SJSA1 (cell line): ENCODE measurements at places on chromosomes 6 and 20. TPM values are rescaled to one million over a fixed set of nuclear protein-coding genes. Genes with fewer than 3 reads are reported as not detected.

DNA sequence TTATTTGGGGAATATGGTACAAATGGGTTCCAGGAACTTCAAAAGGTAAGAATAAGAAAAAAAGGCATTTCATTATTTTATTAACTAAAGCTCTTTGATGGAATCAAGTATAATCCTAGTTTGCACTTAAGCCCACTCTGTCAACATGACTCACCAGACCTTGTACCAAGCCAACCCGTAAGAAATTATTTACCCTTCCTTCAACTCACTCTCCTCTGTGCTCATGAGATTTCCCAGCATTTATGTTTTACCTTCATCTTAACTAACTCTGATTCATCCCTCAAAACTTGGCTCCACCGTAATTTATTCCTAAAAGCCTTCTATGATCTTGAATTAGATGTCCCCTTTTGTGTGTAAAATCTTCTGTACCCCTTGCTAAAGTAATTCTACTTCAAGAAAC is 308.7 kb downstream of the PKHD1 start:
- H3K27ac ChIP-seq, result no peak overlapping the region
- H3K36me3 ChIP-seq, result no peaks in the 10 kb centered on the region
- no peak overlapping the region for H3K4me3 ChIP-seq
- no peaks in the 10 kb centered on the region for H3K4me1 ChIP-seq
- H3K27me3 ChIP-seq, result no peaks in the 10 kb centered on the region
- DNase-seq, result no peak

DNA sequence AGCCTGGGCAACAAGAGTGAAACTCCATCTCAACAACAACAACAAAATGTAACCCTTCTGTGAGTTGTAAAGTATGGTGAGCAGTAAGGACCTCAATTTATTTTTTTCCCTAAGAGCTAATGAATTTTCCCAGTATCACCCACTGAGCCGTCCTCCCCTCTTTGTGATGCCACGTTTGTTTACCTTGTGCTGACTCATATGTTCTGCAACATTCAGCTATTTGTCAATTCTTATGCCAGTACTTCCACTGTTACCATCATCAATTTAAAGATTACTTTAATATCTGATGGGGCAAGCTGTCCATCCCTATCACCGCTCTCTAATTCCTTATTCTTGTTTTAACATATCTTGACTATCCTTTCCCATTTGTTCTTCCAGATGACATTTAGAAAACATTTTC is 37.5 kb downstream of the MAK start:
- peaks cover 5% of the 10 kb centered on the region; the same call in 1 of the 2 replicates for H3K4me1 ChIP-seq
- no peak overlapping the region for H3K27ac ChIP-seq
- no peak overlapping the region for H3K4me3 ChIP-seq
- H3K36me3 ChIP-seq, result no peaks in the 10 kb centered on the region
- no peak for DNase-seq

GRCh38 chr6:130269969-130270635 is 47.4 kb upstream of the SAMD3 start:
- H3K4me3 ChIP-seq, result no peak overlapping the region
- no peaks in the 10 kb centered on the region for H3K36me3 ChIP-seq
- DNase-seq, result no peak
- no peaks in the 10 kb centered on the region for H3K4me1 ChIP-seq
- no peak overlapping the region for H3K27ac ChIP-seq
- H3K27me3 ChIP-seq, result no peaks in the 10 kb centered on the region

- no peak for DNase-seq
- no peaks in the 10 kb centered on the region for H3K36me3 ChIP-seq
- H3K4me1 ChIP-seq, result peaks cover 59% of the 10 kb centered on the region
- H3K4me3 ChIP-seq, result no peak overlapping the region
- H3K27me3 ChIP-seq, result no peaks in the 10 kb centered on the region
- H3K27ac ChIP-seq, result peak overlapping the region; percentile 52
These were observed 99.8 kb downstream of the HIVEP2 start for GRCh38 chr6:142845143-142845571.

DNA sequence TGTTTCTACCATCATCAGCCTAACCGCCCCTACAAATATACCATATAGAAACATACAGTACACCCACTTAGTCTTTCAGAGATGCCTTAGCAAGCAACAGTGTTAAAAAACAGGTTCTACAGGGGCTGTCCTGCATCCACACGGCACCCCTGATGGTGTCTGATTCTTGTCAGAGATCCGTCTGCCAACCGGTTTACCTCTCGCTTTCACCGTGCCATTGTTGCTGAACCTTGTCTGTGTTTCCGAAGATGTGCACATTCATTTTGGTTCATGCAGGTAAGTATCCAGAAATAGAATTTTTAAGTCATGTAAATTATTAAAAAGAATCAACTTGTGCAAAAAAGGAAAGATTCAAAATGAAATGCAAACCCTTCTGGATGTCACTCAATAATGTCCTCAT is 52.9 kb downstream of the EPHA7 start:
- no peaks in the 10 kb centered on the region for H3K27me3 ChIP-seq
- H3K4me3 ChIP-seq, result no peak overlapping the region
- no peaks in the 10 kb centered on the region for H3K36me3 ChIP-seq

DNA sequence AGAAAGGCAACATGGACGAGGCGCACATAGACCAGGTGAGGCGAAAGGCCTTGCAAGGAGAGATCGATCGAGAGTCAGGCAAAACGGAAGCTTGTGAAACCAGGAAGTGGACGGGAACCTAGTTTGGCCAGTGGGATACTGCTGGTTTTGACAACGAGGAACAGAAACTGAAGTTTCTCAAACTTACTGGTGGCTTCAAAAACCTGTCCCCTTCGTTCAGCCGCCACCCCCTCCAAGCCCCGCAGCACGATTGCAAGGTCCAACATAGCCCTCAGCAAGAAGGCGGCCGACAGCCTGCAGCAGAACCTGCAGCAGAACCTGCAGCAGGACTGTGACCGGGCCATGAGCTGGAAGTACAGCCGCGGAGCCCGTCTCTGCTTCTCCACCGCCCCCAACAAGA is 238.0 kb downstream of the KHDC1L start:
- H3K27ac ChIP-seq, result no peak overlapping the region
- no peak overlapping the region for H3K4me3 ChIP-seq
- no peaks in the 10 kb centered on the region for H3K36me3 ChIP-seq
- no peaks in the 10 kb centered on the region for H3K27me3 ChIP-seq
- no peak for DNase-seq
- H3K4me1 ChIP-seq, result no peaks in the 10 kb centered on the region

GRCh38 chr6:15357782-15358181 is 111.9 kb downstream of the JARID2 start:
- no peaks in the 10 kb centered on the region for H3K27me3 ChIP-seq
- DNase-seq, result peak; percentile 56
- no peaks in the 10 kb centered on the region for H3K36me3 ChIP-seq
- H3K4me1 ChIP-seq, result peaks cover 36% of the 10 kb centered on the region
- H3K27ac ChIP-seq, result no peak overlapping the region

DNA sequence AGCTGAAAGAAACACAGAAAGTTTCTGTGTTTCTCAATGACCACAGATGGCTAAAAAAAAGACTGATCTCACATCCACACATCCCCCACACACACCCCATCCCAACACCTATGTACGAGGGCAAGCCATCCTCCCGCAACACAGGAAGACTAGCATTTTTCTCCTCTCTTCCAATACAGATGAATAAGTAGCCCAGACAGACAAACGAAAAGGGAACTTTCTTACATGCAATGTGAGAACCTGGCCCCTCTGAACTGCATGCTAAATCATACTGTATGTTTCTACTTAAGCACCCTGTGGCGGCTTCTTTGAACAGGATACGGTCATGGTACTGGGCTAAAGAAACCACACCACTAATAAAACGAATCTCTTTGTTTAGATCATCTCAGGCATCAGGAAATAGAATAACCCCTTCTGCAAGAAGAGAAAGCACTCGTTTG is 116.2 kb downstream of the GMDS start:
- no peaks in the 10 kb centered on the region for H3K36me3 ChIP-seq
- H3K4me1 ChIP-seq, result no peaks in the 10 kb centered on the region
- H3K27me3 ChIP-seq, result no peaks in the 10 kb centered on the region; the same call in 1 of the 2 replicates
- H3K4me3 ChIP-seq, result no peak overlapping the region
- no peak for DNase-seq

DNA sequence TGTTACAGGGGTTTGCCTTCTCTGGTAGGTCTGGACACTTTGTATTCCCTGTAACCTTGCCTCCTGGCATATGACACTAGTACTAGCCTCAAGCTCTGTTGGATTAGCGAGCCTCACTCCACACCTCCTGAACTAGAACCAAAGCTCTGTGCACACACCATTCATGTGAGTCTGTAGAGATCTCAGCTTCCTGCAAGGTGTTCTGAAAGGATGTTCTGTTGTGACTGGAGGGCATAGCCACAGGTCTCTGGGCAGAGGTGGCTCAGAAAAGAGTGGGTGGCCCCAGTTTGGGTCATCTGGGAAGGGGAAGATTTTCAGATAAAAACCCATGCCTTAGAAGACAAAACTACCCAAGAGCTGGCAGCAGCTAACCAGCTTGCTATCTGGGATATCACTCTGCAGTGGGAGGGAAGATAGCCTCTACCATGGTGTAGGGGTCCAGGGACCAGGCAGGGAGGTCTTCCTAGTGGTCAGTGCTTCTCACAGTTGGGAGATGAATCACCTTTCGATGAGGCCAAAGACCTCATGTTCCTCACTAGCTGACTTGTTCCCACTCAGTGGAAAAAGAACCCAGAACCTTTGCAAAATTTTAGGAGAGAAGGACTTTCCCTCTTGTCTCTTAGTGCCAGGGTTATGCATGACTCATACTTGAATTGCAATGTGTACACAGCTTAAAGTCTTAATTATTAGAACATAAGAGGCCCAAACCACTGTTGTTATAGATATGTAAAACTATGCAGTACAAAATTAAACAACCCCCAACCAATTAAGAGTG is 41.4 kb downstream of the HLA-F start:
- no peaks in the 10 kb centered on the region for H3K27me3 ChIP-seq
- no peak overlapping the region for H3K4me3 ChIP-seq
- H3K36me3 ChIP-seq, result no peaks in the 10 kb centered on the region
- DNase-seq, result no peak

DNA sequence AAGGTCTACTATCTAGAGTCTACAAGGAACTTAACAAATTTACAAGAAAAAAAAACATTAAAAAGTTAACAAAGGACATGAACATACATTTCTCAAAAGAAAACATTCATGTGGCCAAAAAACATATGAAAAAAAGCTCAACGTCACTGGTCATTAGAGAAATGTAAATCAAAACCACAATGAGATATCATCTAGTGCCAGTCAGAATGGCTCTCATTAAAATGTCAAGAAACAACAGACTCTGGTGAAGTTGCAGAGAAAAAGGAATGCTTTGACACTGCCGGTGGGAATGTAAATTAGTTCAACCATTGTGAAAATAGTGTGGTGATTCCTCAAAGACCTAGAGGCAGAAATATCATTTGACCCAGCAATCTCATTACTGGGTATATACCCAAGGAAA is 48.3 kb downstream of the OGFRL1 start:
- H3K27me3 ChIP-seq, result no peaks in the 10 kb centered on the region
- no peak overlapping the region for H3K27ac ChIP-seq
- no peaks in the 10 kb centered on the region for H3K36me3 ChIP-seq

DNA sequence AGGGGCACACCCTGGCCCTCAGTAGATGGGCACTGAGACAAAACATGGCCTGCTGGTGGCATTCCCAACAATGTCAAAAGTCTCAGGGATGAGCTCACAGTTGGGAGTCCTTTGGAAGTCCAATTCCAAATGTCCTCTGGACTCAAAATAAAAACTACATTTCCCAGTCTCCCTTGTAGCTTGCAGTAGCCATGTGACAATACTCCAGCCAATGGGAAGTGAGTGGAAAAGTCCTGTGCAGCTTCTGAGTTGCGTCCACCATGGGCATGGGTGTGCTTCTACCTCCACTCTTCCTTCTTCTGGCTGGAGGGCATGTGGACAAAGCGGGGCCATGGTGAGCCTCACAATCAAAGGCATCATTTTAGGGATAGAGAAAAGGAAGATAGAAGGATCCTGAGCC is 5.8 kb upstream of the ADAM33 start:
- H3K27me3 ChIP-seq, result no peaks in the 10 kb centered on the region
- no peaks in the 10 kb centered on the region for H3K36me3 ChIP-seq
- no peak overlapping the region for H3K27ac ChIP-seq
- no peak overlapping the region for H3K4me3 ChIP-seq

GRCh38 chr20:59375541-59375940 is 75.1 kb downstream of the EDN3 start:
- DNase-seq, result no peak
- no peak overlapping the region for H3K4me3 ChIP-seq
- no peak overlapping the region for H3K27ac ChIP-seq
- no peaks in the 10 kb centered on the region for H3K4me1 ChIP-seq
- H3K27me3 ChIP-seq, result 0 out of 2 replicates have a peak, but pooled peaks cover 4% of the 10 kb centered on the region
- H3K36me3 ChIP-seq, result no peaks in the 10 kb centered on the region

GRCh38 chr20:59014680-59015389 is 4.4 kb upstream of the TUBB1 start:
- no peak overlapping the region for H3K4me3 ChIP-seq
- peaks cover 62% of the 10 kb centered on the region for H3K4me1 ChIP-seq
- H3K27me3 ChIP-seq, result no peaks in the 10 kb centered on the region

GRCh38 chr6:12324748-12325147 is 34.6 kb downstream of the EDN1 start:
- peak overlapping the region; percentile 100 for H3K27ac ChIP-seq
- peak; percentile 94 for DNase-seq
- peaks cover 71% of the 10 kb centered on the region for H3K4me1 ChIP-seq
- no peak overlapping the region for H3K4me3 ChIP-seq
- H3K36me3 ChIP-seq, result no peaks in the 10 kb centered on the region
- H3K27me3 ChIP-seq, result no peaks in the 10 kb centered on the region

- no peaks in the 10 kb centered on the region for H3K27me3 ChIP-seq
- peak overlapping the region; percentile 78 for H3K27ac ChIP-seq
- no peak overlapping the region for H3K4me3 ChIP-seq
These were observed 27.0 kb downstream of the ITCH start for GRCh38 chr20:34389954-34390555.

DNA sequence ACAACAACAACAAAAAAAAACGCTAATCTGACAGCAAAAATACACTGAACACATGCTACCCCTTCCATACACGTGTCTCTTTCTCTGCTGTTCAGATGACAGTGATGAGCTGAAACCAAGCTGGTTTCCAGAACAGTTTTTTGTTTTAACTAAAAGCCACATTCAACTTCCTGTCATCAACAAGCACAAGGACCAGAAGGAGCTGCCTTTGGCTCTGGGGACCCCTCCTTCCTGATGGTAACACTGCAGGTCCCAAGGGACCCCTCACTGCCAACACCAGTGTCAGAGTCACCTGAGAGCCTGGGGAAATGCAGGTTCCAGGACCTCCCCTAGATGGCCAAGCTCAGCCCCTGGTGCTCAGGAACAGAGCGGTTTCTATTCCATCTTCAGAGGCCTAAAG is 6.0 kb downstream of the CST7 start:
- H3K27ac ChIP-seq, result no peak overlapping the region
- H3K36me3 ChIP-seq, result peaks cover 2% of the 10 kb centered on the region; the same call in 1 of the 2 replicates
- H3K4me3 ChIP-seq, result no peak overlapping the region

ABHD16B gene
- total RNA-seq, result not detected in 2 replicates
